ENCODE measurements at places on chromosomes 2 and 18.

DNA sequence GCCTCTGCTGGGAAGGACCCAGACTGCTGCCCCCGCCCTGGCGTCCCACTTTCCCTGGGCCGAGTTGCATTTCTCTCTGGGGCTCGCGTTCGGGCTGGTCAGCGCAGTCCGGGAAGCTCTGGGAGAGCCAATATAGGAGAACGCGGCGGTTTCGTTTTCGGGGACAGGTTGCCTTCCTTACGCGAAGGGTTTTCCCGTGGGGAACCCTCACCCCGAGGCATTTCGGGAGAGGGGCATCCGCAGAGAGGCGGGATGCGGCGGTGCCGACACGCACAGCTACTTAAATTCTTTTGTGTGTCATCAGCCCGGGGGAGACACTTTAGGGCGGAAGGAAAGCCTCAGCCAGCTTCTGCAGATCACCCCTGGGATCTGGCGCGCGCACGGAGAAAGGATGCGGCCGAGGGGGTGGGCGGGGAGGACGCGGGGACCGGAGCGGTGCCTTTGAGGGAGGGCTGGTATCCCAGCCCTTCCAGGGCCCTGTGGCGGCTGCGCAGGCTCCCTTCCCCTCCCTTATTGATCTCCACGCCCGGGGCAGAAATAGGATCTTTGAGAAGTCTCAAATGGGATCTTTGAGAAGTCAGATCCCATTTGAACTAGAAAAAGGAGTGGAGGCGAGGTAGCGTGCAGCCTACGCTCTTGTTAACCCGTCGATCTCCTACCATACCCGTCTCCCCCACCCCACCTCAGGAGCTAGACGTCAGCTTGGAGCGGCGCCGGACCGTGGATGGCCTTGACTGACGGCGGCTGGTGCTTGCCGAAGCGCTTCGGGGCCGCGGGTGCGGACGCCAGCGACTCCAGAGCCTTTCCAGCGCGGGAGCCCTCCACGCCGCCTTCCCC, 1.2 kb downstream of the GATA6 start:
- peak; percentile 58 for DNase-seq

DNA sequence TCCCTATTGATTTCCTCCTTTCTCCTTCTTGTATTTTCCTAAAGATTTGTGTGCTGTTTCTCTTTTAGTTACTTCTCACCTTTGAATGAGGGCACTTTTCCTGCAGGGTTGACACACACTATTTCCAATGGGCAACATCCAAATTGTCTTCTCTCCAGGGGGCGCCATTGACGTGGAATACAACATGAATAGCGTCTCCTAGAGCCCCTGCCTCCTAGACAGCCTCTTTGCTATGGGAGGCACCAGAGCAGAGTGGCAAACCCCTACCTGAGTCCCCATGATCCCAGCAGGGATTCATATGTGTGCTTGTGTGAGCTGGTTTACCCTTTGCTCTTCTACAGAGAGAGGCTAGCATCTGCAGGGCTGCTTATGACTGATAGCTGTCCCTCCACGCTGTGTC, 61.3 kb upstream of the ITSN2 start:
- DNase-seq = peak; percentile 53

GRCh38 chr2:235729557-235729947, 235.7 kb downstream of the AGAP1 start:
- no peak for DNase-seq

GRCh38 chr18:54939361-54939917, 19.8 kb downstream of the CCDC68 start:
- no peak for DNase-seq

- no peak for DNase-seq
Measured at GRCh38 chr2:110877031-110877827, 144.9 kb downstream of the ACOXL start.

- DNase-seq = peak; percentile 97
Measured at GRCh38 chr18:54223568-54224241, 764 bp downstream of the MBD2 start.

- no peak for DNase-seq
Measured at GRCh38 chr2:135663148-135663700, 78.4 kb upstream of the UBXN4 start.

DNA sequence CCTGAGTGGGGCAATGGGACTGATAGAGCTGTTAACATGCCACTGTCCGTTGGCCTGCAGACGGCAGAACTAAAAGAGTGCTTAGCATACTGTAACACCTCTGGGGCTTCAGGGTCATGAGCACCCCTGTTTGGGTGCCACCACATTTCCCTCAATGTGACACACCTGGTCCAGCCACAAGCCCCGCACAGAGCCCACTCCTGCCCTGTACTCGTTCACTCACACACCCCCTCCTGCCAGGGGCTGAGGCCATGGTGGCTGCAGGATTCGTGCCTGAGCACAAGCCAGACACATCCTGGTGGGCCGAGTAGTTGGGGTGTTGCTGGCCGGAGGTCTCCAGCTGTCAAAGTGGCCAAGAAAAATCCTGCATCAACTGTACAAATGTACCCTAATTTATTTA, 4.4 kb upstream of the PPP4R3B start:
- no peak for DNase-seq

DNA sequence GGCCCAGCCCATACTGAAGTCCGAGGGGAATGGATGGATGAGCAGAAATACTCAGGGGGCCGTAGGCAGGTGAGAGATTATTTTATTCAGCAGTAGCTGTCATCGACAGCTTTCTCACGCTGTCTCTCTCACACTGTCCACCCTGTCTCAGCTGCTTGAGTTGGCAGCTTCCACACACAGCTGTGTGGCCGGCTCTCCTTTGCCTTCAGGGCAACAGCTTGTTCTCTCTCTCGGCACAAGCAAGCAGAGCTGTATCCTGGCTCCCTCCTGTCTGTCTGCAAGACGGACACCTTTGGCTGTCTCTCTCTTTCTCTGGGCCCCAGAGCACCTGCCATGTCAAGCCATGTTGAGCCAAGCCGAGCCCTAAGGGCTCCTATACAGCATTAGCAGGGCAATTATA, 9.8 kb upstream of the PAPOLG start:
- DNase-seq = peak; percentile 42

GRCh38 chr2:224670203-224670602, 46.0 kb downstream of the CCDC195 start:
- DNase-seq = no peak

DNA sequence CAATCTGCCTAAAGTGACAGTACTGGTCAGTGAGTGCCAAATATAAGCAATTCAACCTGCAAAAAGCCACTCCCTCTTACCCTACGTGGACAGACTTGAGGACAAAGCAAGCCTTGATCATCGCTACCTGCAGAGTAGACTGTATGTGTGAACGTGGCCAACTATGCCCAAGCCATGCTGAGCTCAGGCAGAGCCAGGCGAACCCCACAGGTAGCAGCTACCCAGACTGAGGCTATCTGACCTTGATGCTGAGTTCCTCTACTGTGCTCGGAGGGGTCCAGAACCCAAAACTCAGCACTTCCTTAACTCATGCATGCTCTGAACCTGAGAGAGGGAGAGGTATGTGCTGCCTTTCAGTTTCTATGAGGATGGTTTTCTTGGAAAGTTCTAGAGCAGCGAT, 63.5 kb upstream of the TMEM200C start:
- DNase-seq = no peak

- no peak for DNase-seq
Measured at GRCh38 chr2:112004253-112004645, 50.8 kb upstream of the TMEM87B start.

- DNase-seq = no peak
Measured at GRCh38 chr2:172833898-172834297, 98.3 kb downstream of the RAPGEF4 start.

DNA sequence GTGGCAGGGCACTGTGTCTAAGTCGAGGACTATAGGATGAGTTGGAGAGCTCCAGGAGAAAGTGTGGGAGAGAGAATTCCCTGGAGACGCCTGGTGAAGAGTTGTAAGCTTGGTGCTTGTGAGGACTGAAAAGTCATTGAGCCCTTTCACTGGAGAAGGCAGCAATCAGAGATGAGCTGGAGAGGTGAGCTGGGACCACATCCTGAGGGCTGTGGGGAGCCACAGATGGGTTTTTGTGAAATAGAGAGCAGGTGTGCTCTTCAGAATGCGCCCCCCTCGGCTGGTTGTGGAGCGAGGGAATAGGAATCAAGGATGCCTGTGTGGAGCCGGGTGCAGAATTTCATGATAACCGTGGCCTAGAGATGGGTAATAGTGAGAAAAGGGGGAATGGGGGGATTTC, 224.3 kb downstream of the KLHL29 start:
- no peak for DNase-seq

GRCh38 chr2:101912545-101912944, 79.2 kb upstream of the IL1R2 start:
- no peak for DNase-seq

All from epithelial cell of esophagus (primary cell).